ENCODE measurements at places on chromosomes 5 and 9.
A peak's percentile ranks its signal among the peaks of the same experiment; 100 is the strongest.

DNA sequence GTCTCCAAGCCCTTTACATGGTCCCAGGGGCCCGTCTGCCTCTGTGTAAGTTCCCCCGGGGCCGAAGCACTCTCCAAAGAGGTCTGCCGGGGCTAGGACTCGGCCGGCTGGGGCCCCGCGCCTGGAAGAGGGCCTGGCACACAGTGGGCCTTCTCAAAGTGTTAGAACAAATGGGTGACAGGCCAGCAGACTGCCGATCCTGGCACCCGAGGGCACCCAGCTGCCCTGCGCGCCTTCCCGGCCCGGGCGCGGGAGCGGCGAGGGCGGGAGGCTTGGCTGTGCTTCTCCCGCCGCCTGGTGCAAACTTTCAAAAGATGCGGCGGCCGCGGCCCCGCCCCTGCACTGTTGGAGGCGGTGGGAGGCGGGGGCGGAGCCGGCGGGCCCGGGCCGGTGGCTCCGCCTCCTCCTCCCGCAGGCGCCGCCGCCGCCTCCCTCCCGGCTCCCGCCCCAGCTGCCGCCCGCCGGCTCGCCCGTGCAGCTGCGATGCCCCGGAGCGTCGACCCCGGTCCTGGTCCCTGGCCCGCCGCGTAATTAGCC is at the start of gene NEURL1B:
NEURL1B (plus strand) TSS at position 442 of the 537 bp plus-strand sequence. CDS start 144 bp downstream, outside the sequence.
- DNase-seq = peak; percentile 69

GRCh38 chr5:96093340-96093739 is 131.7 kb upstream of the ELL2 start:
- no peak for DNase-seq

DNA sequence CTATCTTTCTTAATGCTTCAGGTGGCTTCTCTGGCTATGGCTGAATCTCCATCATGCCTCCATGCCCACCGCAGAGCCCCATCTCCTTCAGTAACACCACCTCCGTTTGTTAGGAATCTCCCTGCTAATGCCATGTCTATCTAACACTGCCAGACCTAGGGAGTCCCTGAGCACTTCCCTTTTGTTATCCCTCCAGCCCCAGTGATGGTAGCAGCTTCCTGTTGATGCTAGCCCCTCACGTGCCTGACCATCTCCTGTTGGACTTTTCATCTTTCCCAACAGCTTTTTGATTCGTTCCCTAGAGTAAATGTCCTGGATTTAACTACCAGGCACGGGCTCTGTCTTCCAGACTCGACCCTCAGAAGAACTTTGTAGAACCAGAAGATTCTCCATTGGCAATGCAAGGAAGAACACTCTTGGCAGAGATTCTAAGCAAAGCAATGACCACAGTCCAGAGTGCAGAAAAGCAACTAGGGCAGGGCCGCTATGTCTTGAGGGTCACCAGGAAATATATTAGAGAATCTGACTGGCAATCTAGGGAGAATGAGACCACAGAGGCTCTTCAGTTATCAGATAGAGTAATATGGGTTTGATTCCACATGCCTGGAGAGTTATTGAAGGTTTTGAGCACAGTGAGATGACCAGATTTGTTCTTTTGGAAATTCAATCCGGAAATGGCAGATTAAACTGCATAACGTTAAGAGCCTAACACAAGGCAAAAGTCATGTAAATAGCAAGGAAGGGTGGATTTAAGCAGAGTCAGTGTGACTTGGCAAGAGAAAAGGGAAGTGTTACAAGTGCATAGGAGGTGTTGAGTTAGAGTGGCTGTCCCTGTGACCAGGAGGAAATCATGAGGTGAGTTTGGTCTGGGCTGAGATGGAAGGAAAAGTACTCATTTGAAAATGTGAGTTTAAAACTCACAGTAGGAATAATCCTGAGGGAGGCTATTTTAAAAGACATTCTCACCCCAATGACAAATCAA is 555.2 kb downstream of the ACTL7B start:
- DNase-seq = no peak

GRCh38 chr5:52786391-52786790 is 1.3 kb upstream of the ITGA1 start:
- no peak for DNase-seq

DNA sequence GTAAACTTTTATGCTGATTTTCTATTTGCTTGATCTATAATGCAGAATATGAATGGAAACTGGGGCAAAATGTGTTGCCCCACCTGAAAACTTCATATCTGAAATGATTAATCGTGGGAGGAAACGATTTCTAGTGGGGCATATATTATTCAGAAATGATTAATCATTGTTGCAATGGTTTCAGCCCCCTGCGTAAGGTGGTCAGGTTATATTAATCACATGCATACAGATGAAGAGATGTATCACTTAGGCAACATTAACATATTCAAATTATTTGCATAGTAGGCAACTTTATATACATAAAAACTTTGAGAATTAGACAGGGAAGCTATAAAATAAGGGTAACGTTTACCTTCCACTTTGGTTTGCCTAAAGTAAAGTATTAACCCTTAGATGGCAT is 49.8 kb downstream of the LSM11 start:
- DNase-seq = no peak

- DNase-seq = no peak
These were observed 8.5 kb downstream of the ELOVL7 start for GRCh38 chr5:60835554-60835953.

GRCh38 chr9:127987103-127987614 is 6.4 kb upstream of the EEIG1 start:
- DNase-seq = no peak

DNA sequence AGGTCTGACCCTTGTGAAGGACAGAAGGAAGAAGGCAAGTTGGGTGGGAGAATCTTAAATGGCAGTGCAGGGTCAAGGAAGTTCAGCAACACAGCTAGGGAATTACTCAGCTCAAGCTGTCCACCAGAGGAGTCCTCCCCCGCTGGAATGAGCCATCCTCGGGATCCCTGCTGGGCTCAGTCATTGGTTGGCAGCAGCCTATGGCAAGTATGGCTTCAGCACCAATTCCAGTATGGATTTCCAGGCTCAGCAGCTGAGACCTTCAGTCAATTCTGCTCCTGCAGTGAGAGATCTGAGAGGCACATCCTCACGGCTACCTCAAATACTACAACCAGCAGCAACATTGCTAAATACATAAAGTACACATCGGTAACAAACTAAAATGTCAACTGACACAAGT is 280.6 kb upstream of the PIK3R1 start:
- no peak for DNase-seq

DNA sequence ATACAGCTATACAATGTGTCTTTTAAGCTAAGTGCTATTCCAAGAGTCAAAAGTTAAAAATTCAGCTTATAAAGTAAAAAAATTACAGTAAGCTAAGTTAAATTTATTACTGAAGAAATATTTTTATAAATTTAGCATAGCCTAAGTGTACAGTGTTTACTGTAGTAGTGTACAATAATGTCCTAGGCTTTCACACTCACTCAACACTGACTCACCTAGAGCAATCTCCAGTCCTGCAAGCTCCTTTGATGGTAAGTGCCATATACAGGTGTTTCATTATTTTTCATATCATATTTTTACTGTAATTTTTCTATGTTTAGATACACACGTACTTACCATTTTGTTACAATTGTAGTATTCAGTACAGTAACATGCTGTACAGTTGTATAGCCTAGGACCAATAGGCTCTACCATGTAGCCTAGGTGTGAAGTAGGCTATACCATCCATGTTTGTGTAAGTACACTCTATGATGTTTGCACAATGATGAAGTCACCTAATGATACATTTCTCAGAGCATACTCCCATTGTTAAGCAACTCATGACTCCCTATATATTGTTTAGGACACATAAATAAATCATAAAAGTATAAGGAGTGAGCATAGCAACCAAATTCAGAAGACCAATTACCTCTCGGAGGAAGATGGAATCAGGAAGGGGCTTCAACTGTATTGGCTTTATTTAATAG is 165.1 kb upstream of the SLC30A5 start:
- no peak for DNase-seq

DNA sequence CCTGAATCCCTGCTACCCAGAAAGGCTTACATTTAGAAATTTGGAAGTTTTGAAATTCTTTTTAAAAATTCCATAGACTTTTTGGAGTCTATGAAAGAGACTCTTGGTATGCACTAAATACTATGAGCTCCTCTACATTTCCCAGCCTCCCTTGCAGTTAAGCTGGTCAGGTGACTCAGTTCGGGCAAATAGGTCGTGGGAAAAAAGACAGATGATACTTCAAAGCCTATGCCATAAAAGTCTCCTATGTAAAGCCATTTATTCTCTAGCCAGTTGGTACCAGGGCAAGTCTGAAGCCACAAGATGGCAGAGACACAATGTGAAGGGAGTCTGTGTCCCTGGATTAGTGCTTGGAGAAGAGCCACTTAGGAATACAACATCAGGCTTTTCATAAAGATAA is 101.8 kb downstream of the BOD1 start:
- no peak for DNase-seq

GRCh38 chr5:72673180-72673579 is 143.3 kb upstream of the TNPO1 start:
- DNase-seq = no peak

DNA sequence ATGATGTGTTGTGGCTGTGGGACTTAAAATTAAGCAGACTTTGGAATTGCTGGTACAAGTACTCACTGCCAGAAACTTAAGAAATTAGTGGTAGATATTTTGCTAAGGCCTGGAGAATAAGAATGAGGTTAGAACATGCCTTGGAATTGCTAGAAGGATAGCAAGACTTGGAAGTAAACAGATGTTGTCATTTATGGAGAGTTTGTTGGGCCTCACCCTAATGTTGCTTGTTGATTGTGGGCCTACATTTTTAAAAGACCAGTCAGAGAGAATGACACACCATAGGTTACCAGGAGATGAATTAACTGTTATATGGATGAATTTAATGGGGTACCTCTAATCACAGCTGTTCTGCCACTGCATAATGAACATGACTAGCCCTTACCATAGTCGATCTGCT is 120.1 kb upstream of the GAS1 start:
- no peak for DNase-seq

GRCh38 chr5:74015716-74016115 is 389.7 kb downstream of the ARHGEF28 start:
- DNase-seq = no peak

- DNase-seq = no peak
These were observed 81.1 kb upstream of the GNA14 start for GRCh38 chr9:77729177-77729576.

DNA sequence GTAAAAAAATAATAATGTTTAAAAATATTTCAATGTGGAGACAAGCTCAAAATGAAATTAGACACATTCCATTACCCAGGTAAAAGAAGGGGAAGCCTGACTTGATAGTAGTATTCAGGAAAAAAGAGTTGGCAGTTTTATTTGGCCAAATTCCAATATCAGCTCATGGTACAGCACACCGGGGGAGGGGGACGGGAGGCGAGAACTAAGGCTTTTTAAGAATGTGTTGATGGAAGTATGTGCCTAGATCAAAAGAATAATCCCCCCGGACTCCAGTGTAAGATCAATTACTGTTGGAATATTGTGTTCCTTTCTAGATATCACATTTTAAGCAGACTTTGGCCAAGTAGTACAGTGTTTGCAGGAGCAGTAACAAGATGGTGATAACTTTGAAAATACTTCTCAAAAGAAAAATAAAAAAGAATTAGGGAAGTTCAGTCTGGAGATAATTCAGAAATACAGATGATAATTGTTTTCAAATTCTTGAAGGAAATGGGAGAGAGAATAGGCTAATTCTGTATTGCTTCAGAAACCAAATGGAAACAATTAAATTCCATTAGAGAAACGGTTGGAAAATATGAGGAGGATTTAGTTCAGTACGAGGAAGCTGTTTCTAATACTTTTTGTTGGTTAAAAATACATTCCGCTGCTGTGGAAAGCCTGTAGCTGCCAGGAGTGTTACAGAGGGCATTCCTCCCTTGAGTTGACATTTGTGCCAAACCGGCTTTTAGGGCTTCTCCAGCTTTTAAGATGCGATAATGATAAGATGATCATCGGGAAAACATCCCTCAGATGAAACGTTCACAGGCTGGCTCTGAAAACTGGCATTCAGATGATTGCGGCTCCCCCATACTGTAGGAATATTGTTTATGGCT is 98.1 kb upstream of the ERBIN start:
- DNase-seq = no peak

DNA sequence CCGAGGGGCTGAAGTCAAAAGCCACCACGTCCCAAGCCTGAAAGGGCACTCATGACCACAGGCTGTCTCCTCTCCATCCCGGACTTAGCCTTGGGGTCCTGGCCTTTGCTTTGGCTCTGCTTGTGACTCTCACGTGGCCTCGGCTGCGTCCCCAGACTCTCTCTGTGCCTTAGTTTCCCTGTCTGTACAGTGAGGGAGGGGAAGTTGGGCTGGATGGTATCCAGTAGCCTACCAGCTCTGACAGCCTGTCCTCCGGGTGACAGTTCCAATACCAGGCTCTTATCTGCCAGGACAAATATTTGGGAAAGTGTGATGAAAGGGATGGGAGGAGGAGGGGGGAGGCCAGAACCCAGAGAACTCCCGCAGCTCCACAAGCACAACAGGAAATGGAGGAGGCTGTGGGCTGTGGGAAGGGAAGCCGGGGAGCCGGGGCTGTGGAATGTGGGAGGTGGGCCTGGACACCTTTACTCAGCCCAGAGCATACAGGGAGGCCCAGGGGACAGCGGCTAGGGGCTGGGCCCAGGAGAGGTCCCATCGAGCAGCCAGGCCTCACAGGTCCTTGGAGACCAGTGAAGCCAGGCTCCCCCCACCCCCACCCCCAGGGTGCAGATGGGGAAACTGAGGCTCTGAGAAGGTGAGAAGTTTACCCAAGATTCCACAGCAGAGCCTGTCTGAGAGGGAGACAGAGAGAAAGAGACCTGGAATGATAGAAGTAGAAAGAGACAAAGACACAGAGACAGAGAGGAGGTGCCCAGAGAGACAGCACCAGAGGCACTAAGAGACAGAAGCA is 18.3 kb downstream of the PDGFRB start:
- no peak for DNase-seq

DNA sequence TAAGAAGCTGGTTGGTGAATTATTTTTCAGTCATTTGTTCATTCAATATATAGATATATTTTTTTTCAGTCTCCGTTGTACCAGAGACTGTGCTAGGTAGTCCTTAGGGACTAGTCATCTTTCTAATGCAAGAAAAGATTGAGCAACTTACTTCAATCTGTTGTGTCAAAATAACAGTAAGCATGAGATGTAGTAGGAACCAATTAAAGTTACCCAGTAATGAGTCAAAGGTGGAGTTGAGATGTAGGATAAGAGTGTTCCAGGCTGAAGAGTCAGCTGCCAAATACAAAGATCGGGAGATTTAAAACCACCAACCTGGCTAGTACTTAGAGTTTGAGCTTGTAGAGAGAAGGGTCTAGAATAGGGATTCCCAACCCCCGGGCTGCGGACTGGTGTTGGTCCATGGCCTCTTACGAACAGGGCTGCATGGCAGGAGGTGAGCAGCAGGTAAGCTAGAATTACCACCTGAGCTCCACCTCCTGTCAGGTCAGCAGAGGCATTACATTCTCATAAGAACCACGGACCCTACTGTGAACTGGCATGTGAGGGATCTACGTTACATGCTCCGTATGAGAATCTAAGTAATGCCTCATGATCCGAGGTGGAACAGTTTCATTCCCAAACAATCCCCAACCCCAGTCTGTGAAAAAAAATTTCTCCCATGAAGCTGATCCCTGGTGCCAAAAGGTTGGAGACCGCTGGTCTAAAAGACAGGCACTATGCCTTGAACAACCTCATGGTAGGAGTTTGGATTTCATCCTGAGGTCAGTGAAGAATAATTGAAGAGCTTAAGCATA is 1241.5 kb upstream of the WWC1 start:
- DNase-seq = no peak

Data from posterior cingulate gyrus (tissue), 11 donors.